ENCODE measurements at places on chromosomes 13 and 19.

DNA sequence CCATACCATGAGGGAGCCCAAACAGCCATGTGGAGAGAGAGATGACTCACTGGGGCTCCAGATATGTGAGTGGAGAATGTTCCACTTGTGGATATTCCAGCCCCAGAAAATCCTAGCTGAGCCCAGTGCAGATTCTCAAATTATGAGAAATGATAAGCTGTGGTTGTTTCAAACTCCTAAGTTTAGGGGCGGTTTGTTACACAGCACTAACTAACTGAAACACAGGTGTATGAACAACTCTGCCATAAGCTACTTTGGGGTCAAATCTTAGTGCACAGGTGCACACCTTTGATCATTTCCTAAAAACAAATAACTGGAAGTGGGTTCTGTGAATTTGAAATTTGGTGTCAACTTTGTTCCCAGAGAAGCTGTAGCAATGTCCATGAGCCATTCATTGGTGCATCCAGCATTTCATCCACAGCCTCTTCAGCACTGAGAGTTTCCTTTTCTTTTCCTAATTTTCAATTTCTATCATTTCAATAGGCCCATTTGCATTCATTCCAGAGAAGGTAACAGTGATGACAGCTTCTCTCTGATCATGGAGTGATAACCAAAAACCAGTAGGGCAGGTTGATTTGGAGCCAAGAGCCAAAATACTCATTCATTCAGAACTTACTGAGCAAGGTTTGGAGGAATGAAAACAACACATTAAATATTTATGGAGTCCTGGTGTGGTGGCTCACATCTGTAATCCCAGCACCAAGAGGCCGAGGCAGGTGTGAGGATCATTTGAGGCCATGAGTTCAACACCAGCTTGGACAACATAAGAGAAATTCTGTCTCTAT lies 8.8 kb upstream of the CLPP start:
- DNase-seq, result no peak

DNA sequence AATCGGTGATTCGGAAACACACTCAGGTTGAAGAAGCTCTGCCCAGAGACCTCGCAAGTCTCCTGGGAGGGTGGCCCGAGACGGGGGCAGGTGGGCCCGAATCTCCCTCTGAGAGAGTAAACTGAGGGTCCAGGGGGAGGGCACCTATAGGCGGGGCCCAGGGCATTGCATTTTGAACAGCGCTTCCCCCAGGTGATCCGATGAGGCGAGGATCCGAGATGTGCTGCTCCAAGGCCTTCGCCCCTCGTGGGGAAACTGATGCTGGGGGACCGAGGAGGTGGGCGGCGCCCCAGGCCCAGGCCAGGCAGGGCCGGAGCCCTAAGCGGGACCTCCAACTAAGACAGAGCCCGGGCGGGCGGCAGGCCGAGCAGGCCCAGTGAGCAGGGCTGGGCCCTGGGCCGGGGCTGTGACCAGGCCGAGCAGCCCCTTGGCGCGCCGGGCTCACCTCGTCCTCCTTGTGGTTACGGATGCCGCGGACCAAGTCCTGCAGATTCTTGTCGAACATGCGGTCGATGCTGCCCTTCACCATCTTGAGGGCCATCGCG lies 500 bp downstream of the AP3D1 start:
- DNase-seq, result no peak

- DNase-seq, result no peak
Measured at GRCh38 chr19:14512406-14512961, 5.7 kb downstream of the DNAJB1 start.

GRCh38 chr19:5214902-5215301 lies 125.7 kb downstream of the PTPRS start:
- no peak for DNase-seq

- DNase-seq, result no peak
Measured at GRCh38 chr19:2037651-2038255, 13.3 kb downstream of the MKNK2 start.

DNA sequence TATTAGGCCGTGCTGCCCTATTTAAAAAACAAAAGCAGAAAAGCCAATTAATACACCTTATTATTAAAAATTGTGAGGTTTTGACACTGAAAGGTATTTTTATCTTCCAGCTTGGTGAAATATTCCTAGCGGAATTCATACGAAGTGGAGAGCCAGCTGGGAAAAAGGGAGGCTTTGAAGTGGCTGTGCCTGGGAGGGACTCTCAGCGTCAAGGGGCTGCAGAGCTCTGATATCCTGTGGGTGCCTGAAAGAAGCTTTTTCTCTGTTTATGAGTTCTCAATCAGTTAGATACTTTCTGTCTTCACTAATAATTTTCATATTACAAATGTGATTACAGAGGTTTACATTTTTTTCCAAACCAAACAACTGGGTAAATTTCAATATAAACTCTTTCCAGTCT lies 140.2 kb upstream of the MIR17HG start:
- no peak for DNase-seq

GRCh38 chr19:55674841-55675660 lies at the start of gene EPN1:
Gene EPN1, plus strand, starts transcription at chr19:55675226. Its CDS starts 3,402 bp downstream, at chr19:55678628.
- DNase-seq, result peak; percentile 79
